NCI-H1694 (cell line): ENCODE measurements at places on chromosomes 5 and 9.
A peak's percentile ranks its signal among the peaks of the same experiment; 100 is the strongest.

DNA sequence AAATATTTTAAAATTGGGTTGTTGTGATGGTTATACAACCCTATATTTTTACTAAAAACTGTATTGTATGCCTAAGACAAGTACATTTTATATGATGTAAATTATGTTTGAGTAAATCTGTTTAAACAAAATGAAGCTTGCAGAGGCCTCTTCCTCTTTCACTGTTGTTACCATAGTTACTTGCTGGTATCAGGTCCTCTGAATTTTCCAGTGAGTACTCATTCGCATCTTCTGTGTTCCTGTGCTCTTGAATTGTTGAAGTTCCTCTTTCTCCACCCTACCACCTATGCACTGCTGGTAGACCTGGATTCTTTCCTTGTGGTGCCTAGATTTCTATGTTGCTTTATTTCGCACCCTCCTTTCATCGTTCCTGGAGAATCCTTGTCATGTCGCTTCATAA, 938.5 kb upstream of the ACO1 start:
- no peak for DNase-seq

- no peak for DNase-seq
Measured at GRCh38 chr5:95114305-95114704, 170.6 kb downstream of the MCTP1 start.

- DNase-seq, result no peak
Measured at GRCh38 chr5:39711821-39712220, 287.0 kb upstream of the DAB2 start.

DNA sequence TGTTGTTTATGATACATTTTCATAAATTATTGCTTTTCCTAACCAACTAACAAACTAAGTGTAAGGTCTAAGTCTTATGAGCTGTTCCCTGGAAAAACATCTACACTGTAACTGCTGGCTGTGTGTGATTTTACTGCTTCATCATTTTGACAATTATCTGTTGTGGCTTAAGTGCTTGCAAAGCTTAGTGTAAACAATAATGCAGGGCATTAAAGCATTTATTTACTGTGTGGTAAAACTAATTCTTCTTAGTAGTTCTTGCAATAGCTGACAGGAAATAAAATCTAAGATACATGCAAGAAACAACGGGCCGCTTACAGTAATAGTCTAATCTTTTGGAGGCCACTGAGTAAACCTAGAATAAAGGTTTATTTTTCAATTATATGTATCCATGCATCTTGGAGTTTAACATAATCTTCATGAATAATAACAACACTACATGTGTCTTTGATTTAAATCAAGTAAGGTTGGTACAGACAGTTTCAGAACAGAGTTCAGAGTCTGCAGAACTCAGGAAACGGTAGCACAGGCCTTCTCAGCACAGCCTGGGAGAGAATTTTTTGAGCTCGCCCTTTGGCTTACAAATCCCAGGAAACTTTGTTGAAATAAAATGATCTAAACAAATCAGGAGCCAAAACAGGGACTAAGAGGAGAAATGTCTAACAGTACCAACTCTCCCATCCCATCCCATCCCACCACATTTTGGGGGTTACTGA, 473.1 kb downstream of the NR2F1-AS1 start:
- no peak for DNase-seq

DNA sequence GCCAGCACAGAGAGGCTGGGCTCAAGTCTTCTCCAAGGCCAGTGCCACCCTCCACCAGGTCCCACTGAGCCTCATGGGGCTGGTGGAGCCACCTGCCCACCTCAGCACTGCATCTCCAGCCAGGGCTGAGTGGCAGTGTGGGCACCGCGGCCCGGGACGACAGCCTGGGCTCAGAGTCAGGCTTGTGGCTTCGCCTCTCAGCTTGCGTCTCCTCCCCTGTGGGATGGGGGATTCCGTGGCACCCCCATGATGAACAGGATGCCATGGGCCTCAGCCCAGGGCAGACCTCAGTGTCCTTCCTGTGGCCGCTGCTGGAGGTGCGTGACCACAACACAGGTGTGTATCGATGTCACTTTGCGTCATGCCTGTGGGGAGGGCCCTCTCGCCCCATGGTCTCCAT, 136.4 kb upstream of the PPP1R26 start:
- DNase-seq, result no peak

DNA sequence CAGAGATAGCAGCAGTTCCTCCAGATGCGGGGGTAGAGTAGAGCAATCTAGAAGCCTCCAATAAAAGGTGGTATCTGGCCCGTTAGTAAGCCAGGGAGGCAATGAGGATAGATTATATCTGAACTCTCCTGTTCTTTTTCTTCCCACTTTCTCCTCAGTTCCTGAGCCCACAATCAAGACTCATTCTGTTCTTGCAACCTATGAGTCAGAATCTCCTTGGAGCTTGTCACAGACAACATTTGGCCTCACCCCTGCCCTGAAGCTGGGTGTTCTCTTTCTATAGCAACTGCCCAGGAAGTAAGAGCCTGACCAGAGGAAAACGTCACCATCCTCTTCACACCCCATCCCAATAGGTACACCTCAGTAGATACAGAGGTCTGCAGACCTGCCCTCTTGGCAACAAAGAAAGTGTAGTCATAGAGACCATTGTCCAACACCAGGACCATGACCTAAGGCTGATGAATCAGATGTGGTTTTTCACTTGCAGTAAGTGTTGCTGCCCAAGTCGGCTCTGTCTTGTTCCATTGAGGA, 76.3 kb upstream of the PCA3 start:
- DNase-seq, result no peak

GRCh38 chr5:77709993-77710685, 66.0 kb downstream of the TBCA start:
- no peak for DNase-seq

DNA sequence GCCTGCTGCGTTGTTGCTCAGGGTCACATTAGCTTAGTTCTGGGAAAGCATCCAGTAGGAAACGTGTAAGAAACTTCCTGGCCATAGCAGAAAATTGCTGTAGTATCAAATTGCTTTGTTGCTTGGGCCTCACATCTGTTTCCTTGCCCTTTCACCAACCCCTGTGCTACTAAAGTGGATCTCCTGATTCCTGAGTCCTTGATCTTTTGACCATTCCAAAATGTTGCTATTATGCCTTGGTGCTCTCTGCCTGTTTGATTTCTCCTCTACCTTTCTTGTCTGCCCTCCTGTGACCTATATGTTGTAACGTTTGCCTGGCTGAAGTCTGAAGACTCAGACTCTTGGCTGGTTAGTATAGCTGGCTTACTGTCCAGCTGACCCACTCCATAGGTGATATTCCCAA, 350.5 kb downstream of the ADGRV1 start:
- DNase-seq, result no peak

DNA sequence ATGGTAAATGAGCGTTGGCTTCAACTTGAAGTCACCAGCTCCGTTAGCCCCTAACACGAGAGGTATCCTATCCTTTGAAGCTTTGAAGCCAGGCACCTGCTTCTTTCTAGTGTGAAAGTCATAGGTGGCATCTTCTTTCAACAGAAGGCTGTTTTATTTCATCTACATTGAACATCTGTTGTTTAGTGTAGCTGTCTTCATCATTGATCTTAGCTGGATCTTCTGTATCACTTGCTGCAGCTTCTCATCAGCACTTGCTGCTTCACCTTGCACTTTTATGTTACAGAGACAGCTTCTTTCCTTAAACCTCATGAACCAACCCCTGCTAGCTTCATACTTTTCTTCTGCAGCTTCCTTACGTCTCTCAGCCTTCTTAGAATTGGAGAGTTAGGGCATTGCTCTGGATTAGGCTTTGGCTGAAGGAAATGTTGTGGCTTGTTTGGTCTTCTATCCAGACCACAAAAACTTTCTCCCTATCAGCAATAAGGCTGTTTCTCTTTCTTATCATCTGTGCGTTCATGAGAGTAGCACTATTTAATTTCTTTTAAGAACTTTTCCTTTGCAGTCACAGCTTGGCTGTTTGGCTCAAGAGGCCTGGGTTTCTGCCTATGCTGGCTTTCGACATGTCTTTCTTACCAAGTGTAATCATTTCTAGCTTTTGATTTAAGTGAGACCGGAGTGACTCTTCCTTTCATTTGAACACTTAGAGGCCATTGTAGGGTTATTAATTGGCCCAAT, 47.2 kb downstream of the PCSK5 start:
- no peak for DNase-seq

DNA sequence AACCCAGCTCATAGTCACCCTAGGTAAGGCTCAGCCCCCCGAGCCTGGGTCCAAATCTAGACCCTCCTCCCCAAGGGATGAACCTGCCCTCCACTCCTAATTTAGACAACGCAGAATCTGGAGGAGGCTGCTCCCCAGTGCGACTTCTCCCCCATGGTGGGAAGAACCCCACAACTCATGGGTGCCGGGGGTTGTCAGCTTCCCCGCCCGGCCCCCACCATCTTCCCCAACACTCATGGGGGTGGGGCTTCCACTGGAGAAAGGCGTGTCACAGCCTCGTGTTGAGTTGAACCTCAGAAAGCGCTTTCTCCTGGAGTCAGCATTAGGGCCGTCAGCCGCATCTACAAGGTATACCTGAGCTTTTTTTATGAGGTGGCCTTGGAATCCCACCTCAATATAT, 66.9 kb downstream of the IRX2 start:
- DNase-seq, result no peak

DNA sequence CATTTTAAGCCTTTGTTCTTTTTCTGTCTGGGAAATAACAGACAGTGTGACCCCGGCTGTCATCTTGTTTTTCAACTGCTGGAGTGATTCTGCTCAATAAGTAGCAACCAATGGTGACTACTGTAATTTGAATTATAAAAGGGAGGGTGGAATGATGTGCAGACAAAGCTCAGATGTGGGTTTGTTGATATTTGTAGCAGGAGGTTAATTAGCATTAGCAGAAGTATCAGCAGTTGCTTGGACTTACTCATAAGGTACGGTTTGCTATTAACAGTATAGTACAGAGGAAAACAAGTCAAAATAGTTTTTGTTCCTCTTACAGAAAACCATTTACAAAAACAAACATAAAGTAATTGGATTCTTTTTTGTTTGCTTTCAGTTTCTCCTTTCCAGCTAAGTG, 140.4 kb downstream of the TUSC1 start:
- DNase-seq, result no peak

GRCh38 chr9:75039801-75040200, 11.7 kb upstream of the CARNMT1 start:
- DNase-seq, result no peak

DNA sequence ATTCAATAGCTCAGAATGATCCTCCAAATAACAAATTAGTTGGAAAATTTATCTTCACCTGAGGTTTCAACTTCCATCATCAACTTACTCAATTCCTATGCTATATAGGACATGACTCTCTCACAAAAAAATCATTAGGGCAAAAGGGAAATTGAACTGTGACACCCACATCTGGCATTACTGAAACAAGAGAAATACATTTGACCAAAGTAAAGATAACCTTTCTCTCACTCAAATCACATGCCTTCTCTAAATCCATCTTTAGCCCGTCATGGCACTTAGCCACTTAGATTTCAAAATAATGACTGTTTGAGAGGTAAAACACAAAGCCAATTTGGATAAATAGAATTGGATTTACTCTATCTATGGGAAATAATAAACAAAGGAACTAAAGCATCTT, 126.4 kb downstream of the ADAMTS6 start:
- no peak for DNase-seq

DNA sequence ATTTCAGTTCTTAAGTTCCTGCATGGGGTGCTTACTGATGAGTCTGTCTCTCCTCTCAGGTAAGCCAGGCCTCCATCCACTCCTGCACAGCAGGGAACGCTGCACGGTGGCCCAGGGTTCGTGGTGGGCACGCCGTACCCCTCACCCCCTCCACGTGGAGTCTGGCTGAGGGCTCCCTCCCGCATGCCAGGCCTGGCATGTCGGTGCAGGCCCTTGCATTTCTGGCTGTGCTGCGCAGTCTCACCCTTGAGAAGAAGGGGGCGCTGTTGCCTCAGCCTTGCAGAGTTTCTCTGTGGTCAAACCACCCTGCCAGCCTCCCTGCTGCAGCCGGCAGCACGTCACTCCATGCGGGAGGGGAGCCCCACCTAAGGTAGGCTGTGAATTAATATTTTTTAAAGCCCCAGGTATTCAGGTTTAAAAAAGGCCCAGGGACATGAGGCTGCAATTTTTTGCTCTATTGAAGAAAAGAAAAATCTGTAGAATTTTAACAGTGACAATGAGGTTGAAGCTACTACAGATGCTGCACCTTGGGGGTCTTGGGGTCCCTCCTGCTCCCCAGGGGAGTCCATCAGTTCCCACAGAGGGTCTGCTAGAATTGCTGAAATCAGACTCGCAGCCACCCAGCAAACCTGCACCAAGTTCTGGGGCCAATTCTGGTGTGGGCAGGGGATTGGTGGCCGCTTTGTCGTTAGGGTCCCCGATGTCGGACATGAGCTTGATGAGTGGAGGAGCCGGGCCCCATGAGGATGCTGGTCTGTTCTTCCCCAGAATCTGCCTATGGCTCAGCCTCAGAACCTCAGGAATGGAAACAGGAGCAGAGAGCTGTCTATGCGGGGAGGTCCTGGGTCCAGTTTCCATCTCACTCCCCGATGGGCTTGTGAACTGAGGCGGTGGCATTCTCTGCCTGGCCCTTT, 52.6 kb downstream of the TENT4A start:
- peak; percentile 92 for DNase-seq

DNA sequence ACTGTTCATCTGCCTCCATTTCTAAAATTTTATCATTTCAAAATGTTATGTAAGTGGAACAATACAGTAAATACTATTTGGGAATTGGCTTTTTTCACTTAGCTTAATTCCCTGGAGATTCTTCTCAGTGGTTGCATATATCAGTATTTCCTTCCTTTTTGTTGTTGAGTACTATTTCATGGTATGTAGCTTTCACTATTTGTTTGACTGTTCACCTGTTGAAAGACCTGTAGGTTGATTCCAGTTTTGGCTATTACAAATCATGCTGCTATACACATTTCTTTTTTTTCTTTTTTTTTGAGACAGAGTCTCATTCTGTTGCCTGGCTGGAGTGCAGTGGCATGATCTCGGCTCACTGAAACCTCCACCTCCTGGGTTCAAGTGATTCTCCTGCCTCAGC, 33.0 kb upstream of the PWWP2A start:
- no peak for DNase-seq

DNA sequence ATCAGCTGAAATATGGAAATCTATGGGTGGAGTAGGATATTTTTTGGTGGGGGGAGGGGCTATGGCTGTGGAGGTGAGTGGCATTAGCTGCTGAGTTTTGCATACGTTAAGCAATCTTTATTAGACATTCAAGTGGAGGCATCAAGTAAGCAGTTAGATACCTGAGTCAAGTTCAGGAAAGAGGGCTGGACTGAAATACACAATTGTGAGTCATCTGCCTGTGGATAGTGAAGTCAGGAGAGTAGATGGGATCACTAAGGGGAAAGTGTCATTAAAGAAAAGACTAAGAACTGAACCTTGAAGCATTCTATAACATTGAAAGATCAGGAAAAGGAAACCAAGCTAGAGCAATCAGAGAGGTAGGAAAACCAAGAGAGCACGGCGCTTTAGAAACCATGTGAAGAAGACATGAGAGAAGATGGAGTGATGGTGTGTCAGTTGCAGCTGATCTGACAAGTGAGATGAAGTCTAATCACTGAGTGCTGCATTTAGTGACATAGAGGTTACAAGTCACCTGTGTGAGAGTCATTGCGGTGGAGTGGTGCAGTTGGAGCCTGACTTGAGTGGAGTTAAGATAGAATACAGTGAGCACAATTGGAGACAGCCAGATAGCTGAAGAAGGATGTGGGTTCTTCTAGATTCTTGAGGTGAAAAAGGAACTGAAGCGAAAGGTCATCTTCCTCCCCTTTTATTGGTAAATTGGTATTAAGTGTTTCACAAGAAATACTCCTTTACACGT, 88.7 kb downstream of the PIP5K1B start:
- DNase-seq, result no peak

GRCh38 chr9:120787933-120788332, 5.3 kb downstream of the FBXW2 start:
- no peak for DNase-seq

GRCh38 chr5:58501778-58502417, 10.7 kb downstream of the GAPT start:
- no peak for DNase-seq

GRCh38 chr5:179505636-179506261, 44.6 kb upstream of the RUFY1 start:
- no peak for DNase-seq
